SK-MEL-5 (cell line): ENCODE measurements at places on chromosomes 3 and 15.

- peak; percentile 20 for DNase-seq
Measured at GRCh38 chr3:75906555-75907112, 121.3 kb upstream of the ZNF717 start.

DNA sequence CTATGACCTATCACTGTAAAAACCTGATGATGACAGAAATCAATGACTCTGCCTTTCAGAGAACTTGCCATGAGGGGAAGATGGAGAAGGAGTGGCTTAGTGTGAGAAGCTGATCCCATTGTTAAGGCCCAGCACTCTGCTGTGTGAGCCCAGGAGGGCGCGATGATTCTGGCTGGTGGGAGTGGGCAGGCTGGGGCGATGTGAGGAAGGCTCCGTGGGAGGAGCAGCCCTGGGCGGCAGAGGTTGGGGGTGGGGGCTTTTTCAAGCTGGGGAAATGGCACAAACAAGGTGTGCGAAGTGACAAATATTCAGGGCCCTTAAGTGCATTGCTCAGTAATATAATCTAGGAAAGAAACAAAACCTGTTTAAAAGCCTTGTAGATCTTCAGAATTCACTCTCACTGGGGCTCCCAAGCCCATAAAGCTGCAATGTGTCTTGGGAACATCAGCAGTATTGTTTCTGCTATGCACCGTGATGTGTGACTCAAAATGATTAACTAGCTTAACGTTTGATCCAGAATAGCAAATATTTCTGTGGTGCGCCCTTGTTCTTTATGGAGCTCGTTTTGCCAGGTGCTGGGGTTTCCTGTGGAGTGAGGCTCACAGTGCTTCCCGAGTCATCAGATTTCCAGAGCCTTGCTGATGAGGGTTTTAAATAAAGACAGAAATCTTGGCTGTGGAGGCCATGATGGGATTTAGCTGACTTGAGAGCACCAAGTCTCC lies 141.0 kb downstream of the CHDH start:
- DNase-seq: no peak

GRCh38 chr15:72033711-72034110 lies 84.2 kb downstream of the MYO9A start:
- DNase-seq: no peak

DNA sequence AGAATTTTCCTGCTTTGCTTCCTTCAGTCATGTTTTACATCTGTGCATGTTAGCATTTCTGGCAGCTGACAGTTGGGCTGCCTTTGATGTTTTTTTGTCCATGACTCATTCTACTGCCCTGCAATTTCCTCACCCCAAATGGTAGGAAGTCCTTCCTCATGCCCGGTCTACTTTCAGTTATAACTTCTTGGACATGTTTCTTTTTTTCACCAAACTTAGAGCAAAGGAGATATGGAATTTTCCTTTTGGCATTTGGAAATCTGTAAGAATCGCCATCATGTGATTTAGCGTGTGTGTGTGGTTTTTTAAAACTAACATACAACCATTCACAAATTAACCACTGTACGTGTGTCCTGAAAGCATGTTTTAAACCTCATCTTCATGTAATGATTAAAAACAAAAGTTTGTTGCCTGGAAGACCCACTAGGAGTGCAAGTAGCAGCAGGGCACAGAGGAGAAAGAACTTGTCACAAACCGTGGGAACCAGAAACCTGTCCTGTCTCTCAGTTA lies 430.7 kb upstream of the CFAP20DC start:
- DNase-seq: peak; percentile 10

DNA sequence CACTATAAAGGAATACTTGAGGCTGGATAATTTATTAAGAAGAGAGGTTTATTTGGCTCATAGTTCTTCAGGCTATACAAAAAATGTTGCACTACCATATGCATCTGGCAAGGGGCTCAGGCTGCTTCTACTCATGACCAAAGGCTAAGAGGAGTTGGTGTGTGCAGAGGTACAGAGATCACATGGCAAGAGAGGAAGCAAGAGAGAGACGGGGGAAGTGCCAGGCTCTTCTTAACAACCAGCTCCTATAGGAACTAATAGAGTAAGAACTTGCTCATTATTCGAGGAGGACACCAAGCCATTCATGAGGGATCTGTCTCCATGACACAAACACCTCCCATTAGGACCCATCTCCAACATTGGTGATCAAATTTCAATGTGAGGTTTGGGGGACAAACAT lies 6.0 kb upstream of the FNDC3B start:
- no peak for DNase-seq

- DNase-seq: no peak
Measured at GRCh38 chr3:181921220-181921619, 209.5 kb downstream of the SOX2 start.
